ENCODE measurements at places on chromosomes 2 and 18.
A peak's percentile ranks its signal among the peaks of the same experiment; 100 is the strongest.

- no peak for DNase-seq
These were observed 197.0 kb downstream of the CPS1 start for GRCh38 chr2:210753386-210753785.

DNA sequence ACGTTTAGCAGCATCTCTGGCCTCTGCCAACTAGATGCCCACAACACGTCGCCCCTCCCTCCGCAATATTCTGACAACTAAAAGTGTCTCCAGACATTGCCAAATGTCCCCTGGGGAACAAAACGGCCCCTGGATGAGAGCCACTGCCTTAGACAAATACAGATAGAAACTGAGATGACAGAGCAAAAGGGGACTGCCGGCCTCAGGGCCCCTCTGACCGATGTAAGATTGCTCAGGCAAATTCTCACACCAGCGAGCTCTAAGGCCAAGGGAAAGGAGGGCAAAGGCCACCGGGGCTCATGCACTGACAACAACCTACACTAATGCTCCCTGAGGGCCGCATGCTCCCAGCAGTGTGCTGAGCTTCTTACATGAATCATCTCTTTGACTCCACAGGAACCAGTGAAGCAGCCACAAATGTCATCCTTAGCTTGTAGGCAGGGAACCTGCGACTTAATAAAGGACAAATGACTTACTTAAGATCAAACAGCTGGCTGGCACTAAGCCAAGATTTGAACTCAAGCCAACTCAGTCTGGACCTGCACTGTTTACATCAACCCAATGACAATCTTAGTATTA, 228.5 kb downstream of the TTC32 start:
- DNase-seq: peak; percentile 38

DNA sequence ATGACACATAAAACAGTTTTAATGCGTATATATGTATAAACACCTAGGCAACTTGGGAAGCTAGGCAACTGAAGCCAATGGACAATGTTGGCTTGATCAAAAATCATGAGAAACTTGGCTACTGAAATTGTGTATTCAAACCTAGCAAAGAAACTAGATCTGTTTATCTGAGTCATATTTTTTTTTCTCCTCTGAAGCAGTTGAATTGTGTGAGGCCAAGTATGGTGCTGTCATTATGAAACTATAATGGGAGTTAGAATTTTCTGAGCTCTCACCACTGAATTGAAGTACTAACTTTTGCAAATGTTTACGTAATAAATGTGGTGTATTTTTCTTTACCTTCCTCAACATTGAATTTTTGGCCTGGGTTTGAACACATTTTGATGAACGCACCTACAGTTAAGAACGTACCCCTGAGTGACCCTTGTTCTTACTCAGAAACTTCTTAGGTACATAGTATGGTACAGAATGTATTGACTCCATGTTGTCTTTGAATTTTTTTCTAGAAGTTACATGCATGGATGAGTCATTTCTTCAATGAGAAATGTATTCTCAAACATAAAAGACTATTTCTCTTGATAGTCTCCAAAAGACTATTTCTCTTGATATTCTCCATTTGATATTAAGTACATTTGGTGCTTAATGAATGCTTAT, 23.8 kb downstream of the CD28 start:
- peak; percentile 12 for DNase-seq

GRCh38 chr18:29849144-29849543, 1193.4 kb downstream of the DSC3 start:
- peak; percentile 50 for DNase-seq

GRCh38 chr18:79918615-79919011, 32.8 kb downstream of the SLC66A2 start:
- no peak for DNase-seq

DNA sequence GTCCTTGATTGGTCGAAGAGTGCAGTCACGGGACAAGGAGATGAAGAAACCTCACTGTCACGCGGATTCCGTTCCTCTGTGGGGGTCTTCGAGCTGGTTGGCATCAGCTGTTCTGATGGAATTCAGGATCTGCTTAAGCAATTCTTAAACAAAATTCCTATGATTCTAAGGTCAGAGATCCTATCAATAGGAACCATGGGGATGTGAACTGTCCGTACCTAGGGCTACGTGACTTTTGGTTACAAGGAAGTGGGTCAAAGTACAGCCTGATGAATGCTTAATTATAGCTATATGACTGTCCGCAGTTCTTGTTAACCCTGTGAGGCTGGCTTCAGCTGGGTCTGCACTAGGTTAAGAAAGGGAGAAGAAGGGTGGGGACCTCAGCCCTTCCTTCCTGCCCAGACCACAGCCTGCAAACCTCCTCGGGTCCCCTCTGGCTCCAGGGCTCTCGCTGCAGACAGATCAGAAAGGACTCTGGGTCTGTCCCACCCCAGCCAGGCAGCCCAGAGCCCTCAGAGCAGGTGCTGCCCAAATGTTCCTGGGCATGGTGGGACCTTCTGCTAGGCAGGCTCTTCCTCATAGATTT, 44.2 kb upstream of the TAF1B start:
- DNase-seq: no peak

- DNase-seq: peak; percentile 88
These were observed 226.3 kb upstream of the UBE2E3 start for GRCh38 chr2:180753809-180754761.

DNA sequence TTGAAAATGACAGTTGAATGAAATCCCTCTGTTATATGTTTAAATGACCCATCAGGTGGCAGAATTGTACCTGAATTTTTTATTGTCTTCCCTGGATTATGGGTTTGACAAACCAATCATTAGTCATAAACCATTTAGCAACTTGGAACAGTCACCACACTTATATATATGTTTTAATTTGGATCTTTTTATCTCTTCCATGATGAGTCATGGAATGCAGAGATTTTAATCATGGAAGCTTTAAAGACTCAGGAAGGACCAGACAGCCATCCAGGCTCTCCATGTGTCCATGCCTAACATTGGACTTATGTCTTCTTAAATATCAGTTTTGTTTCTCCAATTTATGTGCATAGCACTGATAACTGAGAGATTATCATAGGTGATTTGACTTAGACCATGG, 188.3 kb upstream of the ZSWIM2 start:
- peak; percentile 59 for DNase-seq

GRCh38 chr2:163493359-163494298, 242.2 kb downstream of the FIGN start:
- DNase-seq: no peak

GRCh38 chr2:151670846-151671597, 63.3 kb downstream of the NEB start:
- DNase-seq: no peak
